Activated CD8-positive, alpha-beta memory T cell treated with anti-CD3 and anti-CD28 coated beads, Interleukin-2, amount 10 ng/mL, durations not matched to agents 7 days and 5 days (primary cell): ENCODE measurements at places on chromosomes 4 and X.

GRCh38 chrX:66638591-66639500, at the start of gene EDA2R:
TSS of gene EDA2R (minus strand) at chrX:66639078. CDS start at chrX:66616020, 23,058 bp downstream.
- peak; percentile 62 for DNase-seq
- peak within 1 kb of the TSS; percentile 69 for H3K27ac ChIP-seq
- H3K36me3 ChIP-seq: no peaks in the 10 kb centered on the region
- peaks cover 9% of the 10 kb centered on the region for H3K4me1 ChIP-seq

- no peaks in the 10 kb centered on the region for H3K27me3 ChIP-seq
- H3K4me1 ChIP-seq: peaks cover 2% of the 10 kb centered on the region
- no peak overlapping the region for H3K4me3 ChIP-seq
These were observed 73.2 kb downstream of the ENOX2 start for GRCh38 chrX:130829526-130830515.

DNA sequence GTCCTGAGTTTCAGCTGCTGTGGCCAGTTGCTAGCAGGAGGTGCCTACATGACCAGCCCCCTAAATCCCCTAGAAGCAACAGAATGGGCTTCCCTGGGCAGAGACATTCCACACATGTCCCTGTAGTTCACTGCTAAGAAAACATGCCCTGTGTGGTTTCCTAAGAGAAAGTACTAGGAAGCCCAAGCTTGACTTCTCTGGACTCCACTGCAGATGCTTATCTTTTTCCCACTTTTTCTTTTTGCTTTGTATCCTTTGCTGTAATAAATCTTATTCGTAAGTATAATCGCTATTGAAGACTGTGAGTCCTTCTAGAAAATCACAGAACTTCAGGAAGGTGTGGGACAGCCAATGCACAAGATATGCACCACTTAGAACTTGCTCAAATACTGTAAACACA, 15.6 kb downstream of the RPGR start:
- no peak overlapping the region for H3K4me3 ChIP-seq
- no peak for DNase-seq
- H3K27ac ChIP-seq: no peak overlapping the region
- peaks cover 3% of the 10 kb centered on the region for H3K36me3 ChIP-seq

DNA sequence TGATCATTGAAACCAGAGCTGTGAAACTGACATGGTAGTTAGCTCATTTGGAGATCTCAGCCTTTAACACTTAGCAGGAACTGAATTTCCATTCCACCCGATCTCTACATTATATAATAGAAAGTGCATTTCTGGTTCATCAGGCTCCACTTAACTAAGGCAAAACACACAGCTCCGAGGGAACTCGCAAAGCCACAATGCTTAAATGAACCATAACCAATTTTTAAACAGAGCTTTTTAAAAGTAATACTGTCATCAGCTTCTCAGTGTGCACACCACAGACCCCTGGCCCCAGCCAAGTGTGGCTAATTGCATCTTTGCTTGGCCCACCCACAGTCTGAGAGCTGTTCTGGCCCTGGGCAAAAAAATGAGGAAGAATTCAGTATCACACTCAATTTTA, 66.1 kb downstream of the DCHS2 start:
- H3K27ac ChIP-seq: no peak overlapping the region
- H3K27me3 ChIP-seq: peaks cover 18% of the 10 kb centered on the region
- H3K4me3 ChIP-seq: no peak overlapping the region
- no peaks in the 10 kb centered on the region for H3K4me1 ChIP-seq
- no peak for DNase-seq

DNA sequence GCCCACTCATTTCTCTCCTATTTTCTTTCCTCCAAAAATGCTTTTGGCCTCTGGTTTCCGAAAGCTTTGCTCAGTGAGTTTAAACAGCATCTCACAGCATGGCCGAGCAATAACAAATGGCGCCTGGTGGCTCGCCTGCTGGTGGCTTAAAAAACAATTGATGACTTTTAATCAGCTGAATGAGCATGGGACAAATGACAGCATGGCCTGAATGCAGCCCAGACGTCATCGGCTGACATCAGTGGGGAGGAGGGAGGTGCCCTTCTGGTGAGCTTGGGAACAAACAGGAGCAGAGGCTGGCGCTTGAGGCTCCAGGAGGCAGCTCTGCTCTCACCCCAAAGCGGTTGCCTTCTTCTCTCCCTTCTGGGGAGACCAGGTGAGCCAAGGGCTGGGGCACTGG, 286.4 kb downstream of the BCOR start:
- H3K4me3 ChIP-seq: no peak overlapping the region
- peaks cover 15% of the 10 kb centered on the region for H3K4me1 ChIP-seq
- no peaks in the 10 kb centered on the region for H3K36me3 ChIP-seq
- H3K27me3 ChIP-seq: no peaks in the 10 kb centered on the region

GRCh38 chr4:4869731-4870571, 10.5 kb downstream of the MSX1 start:
- peaks cover 78% of the 10 kb centered on the region for H3K27me3 ChIP-seq
- no peak for DNase-seq
- peaks cover 6% of the 10 kb centered on the region for H3K4me1 ChIP-seq
- H3K36me3 ChIP-seq: peaks cover 5% of the 10 kb centered on the region
- peak overlapping the region; percentile 19 for H3K4me3 ChIP-seq

GRCh38 chr4:171719691-171720090, 93.5 kb upstream of the GALNTL6 start:
- H3K4me1 ChIP-seq: no peaks in the 10 kb centered on the region
- no peak for DNase-seq
- no peaks in the 10 kb centered on the region for H3K27me3 ChIP-seq
- no peak overlapping the region for H3K4me3 ChIP-seq
- no peak overlapping the region for H3K27ac ChIP-seq
- H3K36me3 ChIP-seq: no peaks in the 10 kb centered on the region

DNA sequence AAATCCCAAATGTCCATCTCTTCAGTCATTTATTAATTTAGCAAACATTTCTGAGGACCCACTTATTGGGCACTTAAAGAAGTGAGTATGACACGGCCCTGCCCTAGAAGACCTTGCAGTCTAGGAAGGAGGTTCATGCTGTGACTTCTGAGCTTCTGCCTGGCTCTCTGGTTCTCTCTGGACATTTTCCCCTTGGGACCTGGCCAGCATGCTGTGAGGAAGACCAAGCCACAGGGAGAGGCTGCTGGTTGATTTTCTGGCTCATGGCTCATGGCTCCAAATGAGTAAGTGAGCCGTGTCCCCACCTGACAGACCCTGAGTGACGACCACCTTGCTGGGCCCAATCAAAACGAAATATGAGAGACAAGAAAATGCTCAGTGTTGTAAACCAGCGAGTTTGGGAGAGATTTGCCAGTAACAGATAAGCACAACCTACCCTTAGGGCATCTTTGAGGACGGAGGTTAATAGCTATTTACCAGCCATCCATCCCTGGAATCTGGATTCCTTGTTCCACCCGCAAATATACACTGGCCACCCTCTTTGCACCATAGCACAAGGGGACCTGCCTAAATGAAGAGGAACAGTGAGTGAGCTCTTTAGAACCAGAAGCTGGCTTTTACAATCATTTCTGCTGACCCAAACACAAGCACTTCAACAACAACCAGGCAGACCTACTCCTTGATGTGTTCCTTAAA, 876 bp downstream of the MPP1 start:
- peak overlapping the region; percentile 40 for H3K27ac ChIP-seq
- no peak for DNase-seq
- H3K4me1 ChIP-seq: peaks cover 56% of the 10 kb centered on the region
- H3K27me3 ChIP-seq: no peaks in the 10 kb centered on the region
- H3K36me3 ChIP-seq: peaks cover 3% of the 10 kb centered on the region

GRCh38 chr4:33746979-33747378, 2497.3 kb downstream of the ARAP2 start:
- H3K4me3 ChIP-seq: no peak overlapping the region
- H3K27ac ChIP-seq: peak overlapping the region; percentile 27
- no peaks in the 10 kb centered on the region for H3K27me3 ChIP-seq
- H3K4me1 ChIP-seq: peaks cover 2% of the 10 kb centered on the region

- no peaks in the 10 kb centered on the region for H3K4me1 ChIP-seq
- H3K27ac ChIP-seq: no peak overlapping the region
- no peaks in the 10 kb centered on the region for H3K27me3 ChIP-seq
- H3K4me3 ChIP-seq: no peak overlapping the region
- no peaks in the 10 kb centered on the region for H3K36me3 ChIP-seq
These were observed 48.5 kb upstream of the IL15 start for GRCh38 chr4:141587897-141588296.

- no peak overlapping the region for H3K4me3 ChIP-seq
- H3K27me3 ChIP-seq: no peaks in the 10 kb centered on the region
- no peaks in the 10 kb centered on the region for H3K4me1 ChIP-seq
- no peak overlapping the region for H3K27ac ChIP-seq
These were observed 19.5 kb upstream of the WDFY3 start for GRCh38 chr4:84985952-84986351.

DNA sequence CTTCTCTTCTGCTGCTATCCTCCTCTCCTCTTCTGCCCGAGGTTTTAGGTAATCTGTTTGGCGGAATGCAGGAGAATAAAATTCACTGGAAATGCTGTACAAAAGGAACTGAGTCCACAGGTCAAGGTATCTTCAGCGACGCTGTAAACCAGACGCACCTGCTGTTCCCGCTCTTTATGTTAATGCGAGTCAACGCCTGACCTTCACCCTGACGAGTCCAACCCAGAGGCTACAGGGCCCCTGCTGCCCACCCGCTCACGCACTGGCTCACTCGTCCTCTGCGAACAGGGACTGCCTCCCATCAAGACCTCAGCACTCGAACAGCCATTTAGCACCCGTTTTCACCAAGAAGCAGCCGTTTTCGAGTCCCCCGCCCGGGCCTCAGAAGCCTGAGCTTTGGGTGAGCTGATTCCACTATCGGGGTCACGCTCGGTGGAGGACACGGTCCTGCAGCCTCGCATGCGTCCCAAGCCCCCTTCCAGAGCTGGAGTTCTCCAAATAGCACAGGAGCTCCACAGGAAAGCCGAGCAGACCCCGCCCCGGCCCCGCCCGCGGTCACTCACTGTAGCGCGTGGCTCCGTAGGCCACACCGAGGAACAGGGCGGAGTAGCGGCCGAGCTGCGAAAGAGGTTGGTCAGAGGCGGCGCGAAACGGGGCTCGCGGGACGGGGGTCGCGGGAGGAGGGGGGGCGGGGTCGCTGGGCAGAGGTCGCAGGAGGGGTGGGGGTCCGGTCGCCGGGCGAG, 556 bp downstream of the ATP5ME start:
- H3K4me1 ChIP-seq: peaks cover 21% of the 10 kb centered on the region
- DNase-seq: peak; percentile 53
- H3K4me3 ChIP-seq: peak overlapping the region; percentile 82
- H3K27me3 ChIP-seq: no peaks in the 10 kb centered on the region
- peak overlapping the region; percentile 85 for H3K27ac ChIP-seq
- peaks cover 25% of the 10 kb centered on the region for H3K36me3 ChIP-seq

- no peak overlapping the region for H3K4me3 ChIP-seq
- H3K4me1 ChIP-seq: no peaks in the 10 kb centered on the region
- H3K27me3 ChIP-seq: no peaks in the 10 kb centered on the region
- no peak for DNase-seq
- H3K36me3 ChIP-seq: no peaks in the 10 kb centered on the region
- no peak overlapping the region for H3K27ac ChIP-seq
These were observed 256.4 kb upstream of the GRID2 start for GRCh38 chr4:92047209-92047875.

DNA sequence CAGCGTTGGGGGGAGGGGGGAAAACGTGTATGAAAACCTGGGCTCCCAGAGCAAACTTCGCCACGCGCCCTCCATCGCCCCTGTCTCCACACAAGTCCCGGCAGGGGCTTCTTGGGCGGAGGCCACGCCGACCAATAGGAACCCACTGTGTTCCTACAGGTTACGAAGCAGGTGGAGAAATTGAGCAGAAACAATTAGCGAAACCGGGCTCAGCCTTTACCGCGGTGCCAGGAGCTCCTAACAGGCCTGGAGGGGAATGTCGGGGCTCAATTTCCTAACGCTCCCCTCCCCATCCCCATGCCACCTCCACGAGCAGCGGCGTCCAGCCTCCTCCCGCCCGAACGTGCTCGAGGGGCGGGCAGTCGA, 589 bp upstream of the KIT start:
- H3K4me3 ChIP-seq: no peak overlapping the region
- H3K27me3 ChIP-seq: peaks cover 68% of the 10 kb centered on the region

DNA sequence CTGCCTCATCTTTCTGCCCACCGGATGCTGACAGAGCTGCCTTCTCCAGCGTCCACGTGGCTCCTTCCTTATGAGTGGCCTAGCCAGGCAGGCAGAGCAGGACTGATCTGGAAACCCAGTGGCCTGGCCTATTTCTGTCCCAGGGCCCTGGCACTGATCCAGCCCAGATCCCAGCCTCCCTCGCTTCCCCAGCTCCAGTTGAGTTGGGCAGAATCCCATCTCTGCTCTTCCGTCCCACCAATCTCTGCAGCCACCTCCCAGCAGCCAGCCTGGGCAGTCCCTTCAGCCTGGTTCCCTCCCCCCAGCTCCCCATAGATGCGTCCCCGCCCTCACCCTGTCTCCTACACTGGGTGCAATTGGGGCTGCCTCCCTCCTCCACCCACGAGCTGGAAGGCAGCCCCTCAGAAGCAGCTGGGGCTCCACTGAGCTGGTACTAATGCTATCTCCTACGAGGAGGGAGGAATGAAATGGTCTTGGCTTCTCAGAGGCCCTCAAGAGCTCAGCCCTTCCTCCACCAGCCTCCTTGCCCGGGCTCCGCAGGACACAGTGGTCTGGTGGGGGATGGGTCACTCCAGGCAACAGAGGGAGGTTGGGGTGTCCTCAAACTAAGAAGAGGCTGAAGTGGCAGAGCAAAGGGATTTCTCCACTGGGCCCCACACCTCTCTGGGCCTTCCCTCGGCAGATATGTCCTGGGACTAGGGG, 94.2 kb downstream of the PJA1 start:
- no peak overlapping the region for H3K27ac ChIP-seq
- H3K4me1 ChIP-seq: no peaks in the 10 kb centered on the region
- H3K27me3 ChIP-seq: no peaks in the 10 kb centered on the region

DNA sequence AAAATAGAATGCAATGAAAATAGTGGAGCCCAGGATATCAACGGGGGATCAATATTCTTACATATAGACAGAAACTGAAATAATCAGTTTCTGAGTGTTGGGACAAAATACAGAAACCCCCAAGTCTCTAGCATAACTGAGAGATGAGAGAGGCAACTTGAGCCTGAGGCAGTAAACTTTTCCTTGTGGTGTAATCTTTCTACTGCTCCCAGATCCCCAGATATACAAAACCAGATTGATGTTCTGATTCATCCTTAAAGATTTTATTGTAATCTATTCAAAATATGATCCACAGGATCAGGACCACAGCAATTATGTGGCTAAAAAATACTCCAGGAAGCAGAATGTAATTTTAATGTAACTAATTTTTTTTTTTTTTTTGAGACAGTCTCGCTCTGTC, 2282.6 kb downstream of the ARAP2 start:
- DNase-seq: no peak
- no peak overlapping the region for H3K4me3 ChIP-seq
- no peak overlapping the region for H3K27ac ChIP-seq
- H3K4me1 ChIP-seq: no peaks in the 10 kb centered on the region
- H3K27me3 ChIP-seq: no peaks in the 10 kb centered on the region

- DNase-seq: peak; percentile 39
- H3K4me3 ChIP-seq: no peak overlapping the region
- H3K27ac ChIP-seq: no peak overlapping the region
- no peaks in the 10 kb centered on the region for H3K36me3 ChIP-seq
- no peaks in the 10 kb centered on the region for H3K27me3 ChIP-seq
- H3K4me1 ChIP-seq: no peaks in the 10 kb centered on the region
These were observed 223.1 kb upstream of the DMD start for GRCh38 chrX:33434256-33435092.
